ENCODE measurements at places on chromosomes 11 and 22.

DNA sequence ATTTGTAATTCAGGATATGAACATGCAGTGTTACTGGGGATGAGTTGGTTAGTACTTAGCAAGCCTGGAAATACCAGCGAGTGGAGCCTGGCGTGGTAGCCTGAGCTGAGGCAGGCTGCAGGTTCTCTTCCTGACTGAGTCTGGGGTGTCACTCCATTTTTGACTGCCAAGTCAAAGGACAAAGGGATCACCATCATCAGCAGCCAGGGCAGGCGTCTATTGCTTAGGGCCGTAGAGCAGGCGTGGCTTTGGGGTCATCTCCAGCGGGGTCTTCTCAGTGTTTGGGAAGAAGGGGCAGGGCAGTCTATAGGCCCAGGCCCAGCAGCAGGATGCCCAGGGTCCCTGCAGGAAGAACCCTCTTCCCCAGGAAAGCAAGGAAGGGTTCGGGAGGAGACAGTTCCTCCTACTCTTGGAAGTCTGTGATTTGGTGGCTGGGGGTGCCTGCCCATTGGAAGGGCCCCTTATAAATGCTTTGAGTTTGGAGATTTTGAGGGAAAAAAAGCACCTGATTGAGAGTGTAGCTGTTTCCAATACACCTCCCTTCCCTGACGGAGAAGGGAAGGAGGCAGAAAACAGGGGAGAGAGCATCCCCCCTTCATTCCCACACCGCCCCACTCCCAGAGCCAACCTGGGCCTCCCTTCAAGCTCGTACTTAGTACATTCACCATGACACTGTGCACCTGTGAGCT lies 51.5 kb upstream of the SPATA19 start:
- no peak for DNase-seq

- no peak for DNase-seq
These were observed 169.1 kb upstream of the B3GAT1 start for GRCh38 chr11:134581121-134581626.

DNA sequence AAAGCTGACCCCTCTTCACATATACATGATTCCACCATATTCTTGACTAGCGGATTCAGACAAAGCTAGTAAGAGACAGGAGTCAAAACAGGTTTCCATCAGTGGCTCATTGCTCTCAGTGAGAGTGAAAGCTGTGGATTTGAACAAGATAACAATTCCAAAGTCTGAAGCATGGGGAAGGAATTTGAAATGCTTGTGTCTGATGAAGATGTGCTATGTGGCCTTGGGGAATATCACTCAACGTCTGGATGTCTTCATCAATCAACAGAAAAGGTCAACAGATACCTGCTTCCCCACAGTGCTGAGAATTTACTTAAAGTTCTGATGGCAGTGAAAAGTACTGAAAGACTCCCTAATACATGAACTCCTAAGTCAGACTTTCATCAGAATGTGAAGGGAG lies 46.9 kb upstream of the SESN3 start:
- DNase-seq, result no peak

DNA sequence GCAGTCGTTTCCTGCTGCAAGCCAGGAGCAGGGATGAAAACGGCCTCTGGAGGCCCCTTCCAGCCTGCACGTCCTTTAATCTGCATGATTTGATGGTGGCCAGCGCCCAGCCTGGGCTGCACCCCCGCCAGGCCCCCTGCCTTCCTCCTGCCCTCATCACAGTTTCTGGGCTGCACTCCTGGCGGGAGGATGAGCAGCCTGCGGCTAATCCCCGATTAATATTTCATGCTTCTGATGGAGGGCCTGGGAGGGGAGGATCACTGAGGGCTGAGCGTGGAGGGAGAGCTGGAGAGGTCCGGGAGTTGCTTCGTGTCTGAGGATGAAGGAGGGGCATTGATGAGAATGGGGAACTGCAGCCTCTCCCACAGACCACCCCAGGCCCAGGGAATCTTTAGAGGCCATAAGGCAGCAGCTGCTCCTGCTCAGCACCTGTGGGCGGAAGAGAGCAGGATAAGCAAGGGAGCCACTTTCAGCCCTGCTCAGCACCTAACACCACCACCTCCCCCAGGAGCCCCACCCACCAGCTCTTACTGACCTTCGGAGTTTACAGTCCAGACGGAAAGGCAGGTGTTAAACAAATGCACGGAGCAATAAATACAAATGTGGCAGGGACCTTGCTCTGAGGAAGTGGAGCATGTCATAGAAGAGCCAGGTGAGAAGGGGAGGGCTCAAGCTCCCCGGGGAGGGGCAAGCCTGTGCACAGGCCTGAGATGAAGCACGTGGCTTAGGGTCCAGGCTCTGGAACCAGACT lies 135.0 kb upstream of the NECTIN1 start:
- no peak for DNase-seq

DNA sequence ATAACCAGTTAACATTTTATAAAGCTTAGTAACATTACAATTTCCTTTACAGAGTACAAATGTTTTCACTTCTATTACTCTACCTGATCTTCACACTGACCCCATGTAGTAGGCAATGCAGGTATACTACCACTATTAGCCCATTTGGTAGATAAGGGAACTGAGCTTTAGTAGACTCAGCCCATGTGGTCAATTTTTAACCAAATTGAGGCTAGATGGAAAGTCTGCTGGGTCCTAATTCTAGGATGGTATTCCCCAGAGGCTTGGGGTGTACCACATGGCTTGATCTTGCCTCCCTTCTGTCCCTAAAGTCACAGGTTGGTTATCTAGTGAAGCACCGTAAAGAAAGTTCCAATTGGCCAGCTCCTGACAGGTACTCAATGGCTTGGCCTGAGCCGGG lies 48.2 kb downstream of the NRXN2 start:
- no peak for DNase-seq

DNA sequence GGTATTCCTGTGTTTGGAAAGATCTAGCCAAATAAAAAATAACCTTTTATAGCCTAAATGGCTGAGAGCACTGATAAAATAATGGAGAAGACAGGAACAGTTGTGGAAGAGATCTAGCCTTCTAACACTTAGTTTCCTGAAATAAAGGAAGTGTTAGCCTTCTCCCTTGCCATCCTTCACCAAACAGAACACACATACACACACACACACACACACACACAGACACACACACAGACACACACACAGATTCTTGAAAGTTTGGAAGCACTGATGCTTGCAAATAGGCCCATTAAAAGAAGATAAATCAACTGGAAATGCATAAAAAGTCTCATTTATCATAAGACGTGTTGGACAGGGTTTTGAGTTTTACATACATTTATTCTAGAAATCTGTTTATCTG lies 37.5 kb downstream of the KIRREL3 start:
- DNase-seq, result no peak
